ENCODE measurements at places on chromosomes 6 and 20.

DNA sequence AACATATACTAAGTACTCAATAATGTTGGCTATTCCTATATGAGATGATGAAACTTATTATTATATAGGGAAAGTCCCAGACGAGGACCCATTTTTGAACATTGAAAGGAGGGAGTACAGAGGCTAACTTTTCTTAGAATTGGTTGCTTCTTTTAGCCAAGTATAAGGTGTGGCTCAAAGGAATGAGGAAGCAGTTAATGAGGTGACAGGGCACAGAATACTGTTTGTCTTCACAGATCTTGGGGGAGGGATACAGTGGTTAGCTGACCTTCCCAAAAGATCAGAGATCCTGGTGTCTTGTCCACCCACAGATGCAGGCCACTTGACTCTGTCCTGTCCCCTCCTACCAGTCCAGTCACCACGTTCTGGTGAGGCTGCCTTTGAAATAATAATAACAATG is 67.8 kb upstream of the EPB41L1 start:
- DNase-seq, result no peak

GRCh38 chr6:38155144-38155543 is 335.6 kb downstream of the ZFAND3 start:
- DNase-seq, result no peak

- no peak for DNase-seq
Measured at GRCh38 chr20:30816182-30816645, 441.2 kb upstream of the DEFB115 start.

GRCh38 chr20:46507760-46508407 is 5.5 kb downstream of the ZNF334 start:
- no peak for DNase-seq

DNA sequence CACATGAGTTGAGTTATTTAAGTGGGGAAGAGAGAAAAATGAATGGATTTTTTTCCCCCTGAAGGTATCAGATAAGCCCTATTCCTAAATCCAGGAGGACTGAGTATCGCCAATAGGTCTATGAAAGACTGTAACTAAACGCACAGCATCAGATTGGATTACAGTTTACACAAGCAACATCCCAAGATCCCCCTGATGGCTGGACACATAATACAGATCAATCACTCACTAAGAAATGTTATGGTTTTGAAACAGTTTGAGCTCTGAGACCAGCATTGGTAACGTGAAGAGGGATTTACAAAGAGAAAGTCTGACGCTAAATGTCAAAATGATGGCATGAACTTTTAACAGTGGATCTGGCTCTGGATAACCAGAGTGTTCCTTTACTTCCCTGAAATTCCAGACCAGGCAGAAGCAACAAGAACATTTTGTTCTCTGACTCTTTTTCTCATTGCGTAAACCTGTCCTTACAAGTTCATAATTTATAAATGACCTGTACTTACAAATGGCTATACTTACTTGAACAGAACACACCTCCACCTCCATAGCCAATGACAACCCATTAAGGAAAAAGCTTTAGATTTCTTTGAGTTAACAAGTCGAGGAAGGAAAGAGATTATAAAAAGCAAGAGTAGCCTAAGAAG is 131.8 kb upstream of the BEND3 start:
- DNase-seq, result no peak

DNA sequence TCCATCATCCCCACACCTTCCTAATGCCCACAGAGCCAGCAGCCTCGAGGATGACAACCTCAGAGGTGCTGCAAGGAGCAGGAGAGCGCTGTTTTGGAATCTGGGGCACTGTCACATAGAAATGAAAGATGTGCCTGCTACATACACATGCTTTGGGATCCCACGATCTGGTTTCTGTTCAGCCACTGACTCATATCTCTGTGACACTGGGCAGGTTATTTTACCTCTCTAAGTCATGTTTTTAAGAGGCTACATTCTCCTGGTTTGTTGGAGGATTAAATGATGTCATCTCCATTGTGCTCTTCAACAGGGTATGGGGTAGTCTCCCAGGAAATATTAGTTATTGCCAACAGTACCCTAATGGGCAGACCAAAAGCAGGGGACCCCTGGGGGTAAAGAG is 32.6 kb upstream of the TAB2 start:
- DNase-seq, result no peak

DNA sequence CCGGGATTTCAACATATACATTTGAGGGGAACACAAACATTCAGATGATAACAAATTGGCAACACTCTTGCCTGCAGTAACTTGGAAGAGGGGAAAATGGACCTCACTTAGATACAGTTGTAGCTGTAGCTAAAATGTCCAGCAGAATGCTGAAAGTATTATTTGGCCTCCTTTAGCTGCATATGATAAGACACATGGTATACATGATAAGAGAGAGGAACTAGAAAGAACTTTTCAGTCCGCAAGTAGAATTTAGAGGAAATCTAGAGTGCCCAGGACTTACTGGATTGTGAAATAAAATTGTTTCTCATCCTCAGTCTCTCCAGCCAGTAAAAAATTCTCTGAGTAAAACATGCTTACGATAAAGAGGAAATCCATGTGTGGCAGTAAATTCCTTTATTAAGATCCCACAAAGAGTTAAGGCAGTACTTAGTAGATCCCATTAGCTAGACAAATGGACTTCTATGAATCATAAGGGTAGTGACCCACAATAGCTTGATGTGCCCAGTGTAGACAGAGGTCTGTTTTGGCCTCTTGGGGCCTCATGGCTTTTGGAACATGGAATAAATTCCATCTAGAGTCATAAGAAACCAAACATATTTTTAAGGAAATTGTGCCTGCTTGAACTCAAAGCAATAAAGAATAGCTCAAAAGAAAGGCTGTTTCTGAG is 87.9 kb upstream of the RBM24 start:
- DNase-seq, result no peak

- DNase-seq, result no peak
Measured at GRCh38 chr6:158843751-158844683, 24.8 kb upstream of the EZR start.

DNA sequence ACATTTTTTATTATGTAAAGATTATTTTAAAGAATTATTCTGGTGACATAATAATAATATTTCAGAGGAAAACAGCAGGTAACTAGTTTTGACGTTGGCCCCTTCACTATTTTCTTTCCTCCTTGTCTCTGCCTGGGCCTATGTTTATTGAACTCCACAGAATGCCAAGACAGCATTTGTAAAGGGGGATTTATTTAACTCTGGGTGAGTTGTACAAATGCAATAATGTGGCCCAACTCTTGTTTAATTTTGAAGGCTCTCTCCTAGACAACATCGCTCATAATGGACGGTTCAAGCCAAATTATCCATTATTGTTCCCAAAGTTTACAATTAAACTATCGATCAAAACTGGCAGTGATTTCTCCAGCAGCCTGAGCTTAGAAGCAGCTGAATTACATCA is 374.3 kb upstream of the SLC35B3 start:
- no peak for DNase-seq

GRCh38 chr20:25571240-25571639 is 14.1 kb downstream of the NINL start:
- DNase-seq, result no peak

- no peak for DNase-seq
Measured at GRCh38 chr20:59165396-59165795, 1.8 kb downstream of the ZNF831 start.
